Hematopoietic multipotent progenitor cell treated with erythropoietin and hydrocortisone succinate and interleukin-3 and kit ligand, for 6 days (in vitro differentiated cells): ENCODE measurements at places on chromosomes 16 and 17.

DNA sequence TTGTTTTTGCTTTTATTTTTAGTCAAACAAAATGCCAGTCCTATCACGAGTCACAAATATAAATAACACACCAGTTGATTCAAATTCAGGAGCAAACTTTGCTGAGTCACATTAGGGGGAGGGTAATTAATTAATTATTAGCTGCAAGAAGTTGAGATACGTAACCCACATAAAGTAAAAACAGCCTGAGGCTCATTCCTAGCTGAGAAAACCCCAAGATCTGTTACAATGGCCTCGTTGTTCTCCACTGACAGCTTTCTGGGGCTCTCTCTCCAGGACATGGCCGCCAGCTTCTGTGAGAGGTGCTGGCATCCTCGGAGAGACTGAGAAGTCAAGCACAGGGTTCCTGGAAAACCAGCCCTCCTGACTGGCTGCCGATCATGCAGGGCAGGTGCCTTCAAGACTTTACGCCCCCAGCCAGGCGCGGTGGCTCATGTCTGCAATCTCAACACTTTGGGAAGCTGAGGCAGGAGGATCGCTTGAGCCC is 11.1 kb downstream of the RAB40B start:
- DNase-seq, result no peak

- DNase-seq, result no peak
Measured at GRCh38 chr16:1900452-1900774, 17.8 kb downstream of the HS3ST6 start.

GRCh38 chr16:48291303-48291702 is 44.0 kb upstream of the ABCC11 start:
- DNase-seq, result no peak

GRCh38 chr17:82324566-82325285 is 7.3 kb upstream of the CD7 start:
- no peak for DNase-seq

GRCh38 chr17:1294157-1294717 is 14.8 kb downstream of the TRARG1 start:
- DNase-seq, result no peak

DNA sequence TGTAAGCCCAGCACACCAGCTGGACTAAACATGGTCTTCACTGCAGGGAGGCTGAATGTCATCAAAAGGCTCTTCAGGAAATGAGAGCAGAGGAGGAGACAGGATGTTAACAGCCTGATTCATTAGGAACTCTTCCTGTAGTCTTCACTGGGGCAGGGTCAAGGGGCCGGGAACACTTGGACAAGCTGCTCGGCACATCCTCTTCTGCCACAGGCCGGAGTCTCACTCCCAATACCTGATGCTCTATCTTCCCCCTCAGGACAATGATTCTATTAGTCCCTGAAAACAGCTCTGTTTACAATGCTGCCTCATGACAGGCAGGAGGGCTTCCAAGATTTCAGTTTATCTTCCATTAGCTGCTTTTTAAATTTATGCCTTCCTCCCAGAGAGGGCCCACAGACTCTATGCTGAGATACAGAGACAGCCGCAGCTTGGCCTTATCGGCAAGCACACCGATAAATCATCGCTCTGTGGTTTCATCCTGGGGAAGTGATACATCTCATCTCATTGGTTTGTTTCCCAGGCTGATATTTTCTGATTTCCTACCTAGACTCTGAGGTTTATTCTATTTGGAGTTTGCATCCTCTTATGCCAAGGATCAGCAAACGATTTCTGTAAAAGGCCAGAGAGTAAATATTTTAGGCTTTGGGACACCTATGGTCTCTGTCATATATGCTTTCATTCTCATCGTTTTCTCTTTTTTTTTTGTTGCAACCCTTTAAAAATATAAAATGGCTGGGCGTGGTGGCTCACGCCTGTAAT is 214.0 kb upstream of the ASIC2 start:
- DNase-seq, result peak; percentile 59

DNA sequence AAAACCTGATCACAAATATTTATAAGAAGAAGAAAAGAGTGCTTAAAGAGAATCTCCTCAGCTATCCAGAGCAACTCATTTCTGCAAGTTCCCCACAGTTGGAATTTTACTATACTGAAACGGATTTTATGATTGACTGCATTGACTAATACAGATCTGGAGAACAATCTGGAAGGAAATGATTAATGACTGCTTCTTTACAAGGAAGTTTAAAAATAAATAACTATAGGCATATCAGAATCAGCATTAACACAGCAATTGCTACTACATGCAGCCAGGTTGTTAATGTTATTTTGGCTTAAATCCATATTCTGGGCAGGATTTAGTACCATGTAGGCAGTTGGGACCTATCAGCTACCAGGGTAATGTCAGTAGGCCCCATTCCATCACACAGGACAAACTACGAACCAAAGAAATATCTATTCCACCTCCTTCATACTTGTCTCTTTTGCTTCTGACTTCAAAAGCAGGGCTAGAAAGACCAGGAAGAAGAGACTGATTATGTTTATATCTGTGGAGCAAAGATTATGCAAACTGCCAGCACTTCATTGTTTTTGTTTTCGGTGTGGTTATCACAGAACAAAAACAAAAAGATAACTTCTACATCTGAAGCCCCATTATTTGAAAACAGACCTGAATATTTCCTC is 3.9 kb downstream of the SKAP1 start:
- DNase-seq, result peak; percentile 40

DNA sequence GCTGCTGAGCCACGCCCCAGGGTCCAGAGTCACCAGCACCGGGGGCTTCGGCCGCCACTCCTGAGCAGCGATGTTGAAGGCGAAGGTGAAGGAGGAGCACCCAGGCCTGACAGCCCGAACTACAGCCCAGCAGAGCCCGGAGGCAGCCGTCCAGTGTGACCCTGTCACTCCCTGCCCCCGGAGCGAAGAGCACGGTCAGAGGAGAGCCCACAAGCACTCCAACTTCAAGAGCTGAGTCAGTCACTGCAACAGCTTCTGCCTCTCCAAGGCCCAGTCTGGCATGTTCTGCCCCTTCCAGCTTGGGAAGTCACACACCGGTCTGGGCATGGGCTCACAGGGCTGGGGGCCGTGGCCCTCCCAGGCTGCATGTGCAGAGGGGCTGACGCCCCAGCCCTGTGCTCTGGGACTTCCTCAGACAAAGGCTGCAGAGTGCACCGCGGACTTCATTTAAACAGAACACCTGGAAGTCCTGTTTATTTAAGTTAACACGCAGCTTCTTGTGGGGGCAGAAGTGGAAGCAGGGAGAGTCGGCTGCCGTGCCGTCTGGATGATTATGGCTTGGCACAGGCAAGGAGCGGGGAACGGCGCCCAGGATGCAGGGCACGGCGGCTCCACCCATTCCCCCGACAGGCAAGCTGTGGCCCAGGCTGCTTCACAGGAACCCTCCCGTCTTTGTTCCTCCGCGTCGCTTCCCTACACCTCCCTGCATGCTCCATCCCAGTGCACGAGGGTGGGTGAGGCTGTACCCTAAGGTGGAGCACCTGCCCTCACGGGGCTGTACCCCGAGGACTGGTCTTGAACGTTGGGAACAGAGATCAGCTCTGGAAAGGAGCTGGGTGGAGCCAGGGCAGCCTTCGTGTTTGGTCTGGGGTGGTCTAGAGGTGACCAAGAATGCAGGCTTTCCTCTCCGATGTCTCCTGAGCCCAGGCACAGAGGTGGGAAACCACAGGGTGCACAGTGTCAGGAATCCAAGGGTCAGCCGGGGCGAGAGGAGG is 68.9 kb upstream of the METRNL start:
- DNase-seq, result no peak

DNA sequence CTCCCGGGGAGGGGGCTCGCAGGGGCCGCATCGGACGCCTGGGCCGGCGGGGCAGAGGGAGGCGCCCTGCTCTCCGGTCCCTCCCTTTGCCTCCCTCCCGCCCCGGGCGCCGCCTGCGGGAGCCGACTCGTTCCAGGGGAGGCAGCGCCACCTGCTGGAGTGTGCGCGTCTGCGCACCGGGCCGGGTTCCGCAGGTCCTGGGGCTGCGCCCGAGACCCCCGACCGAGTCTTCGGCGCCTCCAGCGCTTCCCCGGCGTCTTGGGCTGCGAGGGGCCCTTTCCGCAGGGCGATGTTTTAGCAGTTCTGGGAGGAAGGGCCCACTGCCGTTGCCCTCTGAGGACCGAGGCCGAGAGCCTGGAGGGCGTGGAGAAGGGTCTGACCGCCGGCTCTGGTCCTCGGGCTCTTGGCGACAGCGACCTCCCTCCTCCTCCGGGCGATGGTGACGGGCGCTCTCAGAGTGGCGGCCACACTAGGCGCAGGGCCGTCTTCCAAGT is 106.3 kb downstream of the SEC14L1 start:
- peak; percentile 86 for DNase-seq

GRCh38 chr16:4017807-4018206 is 98.4 kb downstream of the ADCY9 start:
- no peak for DNase-seq

GRCh38 chr17:49483599-49484509 is 11.2 kb upstream of the NGFR start:
- no peak for DNase-seq

DNA sequence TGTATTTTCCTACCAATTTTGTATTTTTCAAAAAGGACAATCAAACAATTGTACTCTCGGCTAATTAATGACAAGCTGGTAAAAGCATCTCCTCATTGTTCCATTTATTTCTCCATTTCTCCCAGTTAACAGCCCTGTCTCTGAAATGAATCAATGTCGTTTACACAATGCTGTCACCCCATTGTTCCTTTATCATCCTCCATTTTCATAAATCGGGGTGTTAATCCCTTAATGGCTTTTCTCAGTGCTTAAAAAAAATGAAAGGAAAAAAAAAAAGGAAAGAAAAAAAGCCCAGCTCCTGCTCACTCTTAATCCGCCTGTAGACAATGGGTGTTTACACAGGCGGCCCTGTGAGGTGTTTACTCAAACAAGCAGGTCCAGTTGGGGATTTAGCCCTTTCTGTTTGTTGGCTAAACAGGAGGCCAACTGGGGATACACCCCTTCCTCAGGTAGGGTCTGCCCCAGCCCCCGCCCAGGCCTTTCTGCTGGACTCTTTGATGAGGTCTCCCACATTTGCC is 86.8 kb upstream of the SALL1 start:
- DNase-seq, result no peak

DNA sequence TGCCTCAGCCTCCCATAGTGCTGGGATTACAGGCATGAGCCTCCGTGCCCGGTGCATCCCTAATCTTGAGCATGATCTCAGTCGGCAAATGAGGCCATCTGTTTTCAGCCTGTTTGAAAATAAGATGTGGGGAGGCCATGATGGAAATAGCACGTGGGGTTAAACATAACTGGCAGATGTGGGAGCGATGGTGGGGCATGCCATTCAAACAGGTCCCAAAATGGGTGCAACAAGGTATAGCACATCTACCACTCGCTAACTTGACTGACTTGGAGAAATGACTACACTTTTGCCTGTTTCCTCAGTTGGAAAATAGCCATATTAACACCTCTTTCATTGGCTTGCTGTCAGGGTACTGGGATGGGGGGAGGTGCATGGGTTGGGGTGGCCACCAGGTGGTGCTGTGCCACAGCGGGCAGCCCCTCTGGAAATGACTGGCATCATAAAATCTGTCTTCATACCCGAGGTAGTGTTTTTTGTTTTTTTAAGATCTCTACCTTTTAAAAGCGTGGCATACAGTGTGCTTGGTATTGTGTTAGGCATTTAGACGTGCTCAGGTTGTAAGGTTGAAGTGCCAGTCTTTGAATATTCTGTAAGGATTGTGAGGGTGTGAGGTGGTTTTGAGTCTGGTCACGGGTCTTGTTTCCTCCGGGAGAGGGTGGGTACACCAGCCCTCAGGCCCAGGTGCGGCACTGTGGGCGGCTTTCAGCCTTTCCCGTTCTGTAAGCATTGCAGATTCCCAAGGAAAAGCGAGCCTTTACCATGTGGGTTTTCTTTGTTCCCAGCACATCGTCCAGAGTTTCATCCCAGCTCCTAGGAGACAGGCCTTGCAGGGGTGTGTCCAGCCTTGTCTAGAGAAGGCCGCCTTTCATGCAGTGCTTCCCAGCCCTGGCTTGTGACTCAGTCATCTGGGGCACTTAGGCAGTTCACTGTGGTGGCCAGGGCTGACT is 2.9 kb upstream of the TTYH2 start:
- peak; percentile 83 for DNase-seq

DNA sequence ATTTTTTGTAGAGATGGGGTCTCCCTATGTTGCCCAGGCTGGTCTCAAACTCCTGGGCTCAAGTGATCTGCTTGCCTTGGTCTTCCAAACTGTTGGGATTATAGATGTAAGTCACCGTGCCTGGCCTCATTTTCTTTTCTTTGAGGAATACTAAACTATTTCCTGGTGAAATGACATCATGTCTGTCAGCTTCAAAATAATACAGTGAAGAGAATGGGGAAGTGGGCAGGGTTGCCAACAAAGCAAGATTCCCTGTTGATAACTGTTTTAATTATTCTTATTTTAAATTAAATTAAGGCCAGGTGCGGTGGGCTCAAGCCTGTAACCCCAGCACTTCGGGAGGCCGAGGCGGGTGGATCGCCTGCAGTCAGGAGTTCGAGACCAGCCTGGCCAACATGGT is 21.1 kb downstream of the PIPOX start:
- peak; percentile 36 for DNase-seq

- DNase-seq, result no peak
Measured at GRCh38 chr16:15644267-15644961, 1.5 kb upstream of the MARF1 start.

- DNase-seq, result no peak
Measured at GRCh38 chr17:40251576-40251975, 32.5 kb downstream of the WIPF2 start.

DNA sequence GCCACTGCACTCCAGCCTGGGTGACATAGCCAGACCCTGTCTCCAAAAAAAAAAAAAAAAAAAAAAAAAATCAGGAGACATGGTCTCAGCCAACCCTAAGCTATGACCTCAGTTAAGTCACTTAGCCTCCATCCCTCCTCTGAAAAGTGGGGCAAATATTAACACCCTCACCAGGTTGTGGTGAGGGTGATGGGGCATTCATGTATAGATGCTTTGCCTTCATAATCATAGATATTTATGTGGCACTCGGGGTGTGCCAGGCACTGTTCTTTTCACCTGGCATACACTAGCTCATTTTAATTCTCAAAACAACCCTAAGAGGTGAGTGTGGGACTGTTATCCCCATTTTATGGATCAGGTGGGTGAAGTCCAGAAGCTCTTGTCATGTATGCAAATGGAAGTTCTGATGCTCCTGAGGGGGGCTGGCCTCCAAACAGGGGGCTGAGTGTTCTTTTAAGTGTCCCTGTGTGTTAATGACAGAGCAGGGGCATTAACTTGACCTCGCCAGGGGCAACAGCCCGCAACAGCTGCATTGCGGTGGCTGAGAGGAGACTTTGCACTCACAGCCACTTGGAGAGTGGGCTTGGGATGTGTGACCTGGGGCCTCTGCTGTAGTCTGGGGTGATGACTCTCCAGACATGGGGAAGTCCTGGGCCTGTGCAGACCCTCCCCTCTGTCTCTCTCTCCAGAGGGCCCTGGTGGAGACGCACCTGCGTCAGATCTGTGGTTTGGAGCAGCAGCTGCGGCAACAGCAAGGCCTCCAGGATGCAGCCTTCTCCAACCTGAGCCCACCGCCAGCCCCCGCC is 4.1 kb downstream of the TBKBP1 start:
- no peak for DNase-seq

GRCh38 chr16:76194616-76195015 is 82.6 kb upstream of the CNTNAP4 start:
- DNase-seq, result no peak

GRCh38 chr17:15431196-15431595 is 36.2 kb downstream of the CDRT4 start:
- no peak for DNase-seq

- no peak for DNase-seq
Measured at GRCh38 chr17:30234964-30235363, 533 bp downstream of the SLC6A4 start.
